ENCODE measurements at places on chromosomes 3 and 15. TPM values are rescaled to one million over a fixed set of nuclear protein-coding genes. Genes with fewer than 3 reads are reported as not detected.
A peak's percentile ranks its signal among the peaks of the same experiment; 100 is the strongest.

The MED12L gene
- 0.59 TPM for total RNA-seq

The ZPLD1 gene
- 0.08 TPM for total RNA-seq

The NOX5 gene
- total RNA-seq: under 0.01 TPM

The FURIN gene
- 204 TPM for total RNA-seq

The SH3GL3 gene
- total RNA-seq: 0.23 TPM

The IGSF11 gene
- not detected for total RNA-seq

The MCTP2 gene
- 9.9 TPM for total RNA-seq

The CKMT1A gene
- total RNA-seq: not detected

The HDGFL3 gene
- total RNA-seq: 3.5 TPM

- H3K27ac ChIP-seq: no peak overlapping the region
- DNase-seq: no peak
- H3K4me1 ChIP-seq: peaks cover 2% of the 10 kb centered on the region
- no peak overlapping the region for H3K4me3 ChIP-seq
Measured at GRCh38 chr3:54034971-54035370, 87.4 kb upstream of the CACNA2D3 start.

GRCh38 chr3:17982211-17982880 lies 239.9 kb upstream of the TBC1D5 start:
- H3K27ac ChIP-seq: no peak overlapping the region
- no peak overlapping the region for H3K4me3 ChIP-seq
- H3K36me3 ChIP-seq: no peaks in the 10 kb centered on the region

DNA sequence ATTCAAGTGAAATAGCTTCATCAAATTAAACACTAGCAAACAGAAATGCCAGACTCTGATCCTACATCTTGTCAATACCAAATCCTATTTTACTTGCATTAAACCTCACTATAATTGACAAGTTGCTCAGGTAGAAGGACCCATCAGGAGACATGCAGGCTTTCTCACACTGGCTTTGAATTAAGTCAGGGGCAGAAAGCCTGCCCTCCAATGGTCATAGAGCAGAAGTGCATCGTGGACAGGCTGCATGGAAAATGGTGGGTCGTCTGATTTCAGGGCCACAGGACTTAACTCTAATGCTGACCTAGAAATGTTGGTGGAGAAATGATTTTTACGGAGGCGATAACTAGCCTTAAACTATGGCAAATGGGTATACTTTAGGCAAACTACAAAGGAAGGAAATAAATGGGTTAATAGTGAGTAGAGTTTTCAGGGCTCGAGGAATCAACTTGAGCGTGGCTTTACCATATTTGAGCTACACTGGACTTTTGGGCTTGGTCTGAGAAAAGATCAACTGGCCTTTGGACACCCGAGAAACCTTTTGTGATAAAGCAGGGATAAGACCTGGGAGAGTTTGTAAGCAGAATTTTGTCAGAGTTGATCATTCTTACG lies 283.9 kb downstream of the GRM7 start:
- no peak overlapping the region for H3K4me3 ChIP-seq
- no peaks in the 10 kb centered on the region for H3K4me1 ChIP-seq
- no peaks in the 10 kb centered on the region for H3K36me3 ChIP-seq
- H3K27me3 ChIP-seq: no peaks in the 10 kb centered on the region

GRCh38 chr15:74200871-74201419 lies 1.6 kb downstream of the STRA6 start:
- no peak overlapping the region for H3K27ac ChIP-seq
- no peaks in the 10 kb centered on the region for H3K4me1 ChIP-seq
- H3K27me3 ChIP-seq: peaks cover 6% of the 10 kb centered on the region
- DNase-seq: no peak
- H3K4me3 ChIP-seq: no peak overlapping the region
- no peaks in the 10 kb centered on the region for H3K36me3 ChIP-seq

- H3K36me3 ChIP-seq: no peaks in the 10 kb centered on the region
- no peaks in the 10 kb centered on the region for H3K4me1 ChIP-seq
- no peak overlapping the region for H3K4me3 ChIP-seq
- H3K27me3 ChIP-seq: no peaks in the 10 kb centered on the region
- H3K27ac ChIP-seq: no peak overlapping the region
- no peak for DNase-seq
Measured at GRCh38 chr3:69338911-69339310, 47.0 kb downstream of the FRMD4B start.

- DNase-seq: no peak
- H3K4me3 ChIP-seq: no peak overlapping the region
- no peaks in the 10 kb centered on the region for H3K4me1 ChIP-seq
- no peaks in the 10 kb centered on the region for H3K27me3 ChIP-seq
- H3K36me3 ChIP-seq: no peaks in the 10 kb centered on the region
Measured at GRCh38 chr15:85543741-85544155, 163.3 kb downstream of the AKAP13 start.

DNA sequence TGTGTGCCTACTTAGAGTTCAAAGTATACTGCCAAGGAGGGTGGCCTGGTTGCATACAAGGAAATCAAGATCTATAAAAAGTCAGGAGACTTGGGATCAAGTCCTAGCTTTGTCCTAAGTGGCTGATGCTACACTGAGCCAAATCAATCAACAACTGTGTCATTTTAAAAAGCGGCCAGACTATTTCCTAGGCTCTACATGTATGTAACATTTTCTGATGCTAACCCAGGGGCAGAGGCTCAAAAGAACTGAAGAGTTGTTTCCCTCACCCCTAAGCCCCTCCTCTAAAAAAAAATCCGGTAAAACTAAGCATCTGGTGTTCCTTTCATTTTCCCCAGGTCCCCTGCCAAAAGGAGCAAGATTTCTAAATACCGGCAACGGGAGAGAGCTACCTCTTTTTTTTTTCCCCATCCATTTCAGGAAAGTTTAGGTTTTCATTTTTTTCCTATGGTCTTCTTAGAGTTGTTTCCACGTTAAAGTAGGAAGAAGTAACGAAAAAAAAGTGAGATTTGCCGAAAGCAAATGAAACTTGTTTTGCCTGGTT lies 18.8 kb upstream of the CHD2 start:
- H3K27ac ChIP-seq: peak overlapping the region; percentile 91
- H3K4me3 ChIP-seq: peak overlapping the region; percentile 50
- H3K27me3 ChIP-seq: no peaks in the 10 kb centered on the region
- H3K4me1 ChIP-seq: peaks cover 22% of the 10 kb centered on the region
- H3K36me3 ChIP-seq: peaks cover 7% of the 10 kb centered on the region

GRCh38 chr3:131231710-131232389 lies 149.7 kb upstream of the NUDT16 start:
- no peak overlapping the region for H3K27ac ChIP-seq
- no peak for DNase-seq
- no peaks in the 10 kb centered on the region for H3K4me1 ChIP-seq
- no peaks in the 10 kb centered on the region for H3K27me3 ChIP-seq
- no peaks in the 10 kb centered on the region for H3K36me3 ChIP-seq

DNA sequence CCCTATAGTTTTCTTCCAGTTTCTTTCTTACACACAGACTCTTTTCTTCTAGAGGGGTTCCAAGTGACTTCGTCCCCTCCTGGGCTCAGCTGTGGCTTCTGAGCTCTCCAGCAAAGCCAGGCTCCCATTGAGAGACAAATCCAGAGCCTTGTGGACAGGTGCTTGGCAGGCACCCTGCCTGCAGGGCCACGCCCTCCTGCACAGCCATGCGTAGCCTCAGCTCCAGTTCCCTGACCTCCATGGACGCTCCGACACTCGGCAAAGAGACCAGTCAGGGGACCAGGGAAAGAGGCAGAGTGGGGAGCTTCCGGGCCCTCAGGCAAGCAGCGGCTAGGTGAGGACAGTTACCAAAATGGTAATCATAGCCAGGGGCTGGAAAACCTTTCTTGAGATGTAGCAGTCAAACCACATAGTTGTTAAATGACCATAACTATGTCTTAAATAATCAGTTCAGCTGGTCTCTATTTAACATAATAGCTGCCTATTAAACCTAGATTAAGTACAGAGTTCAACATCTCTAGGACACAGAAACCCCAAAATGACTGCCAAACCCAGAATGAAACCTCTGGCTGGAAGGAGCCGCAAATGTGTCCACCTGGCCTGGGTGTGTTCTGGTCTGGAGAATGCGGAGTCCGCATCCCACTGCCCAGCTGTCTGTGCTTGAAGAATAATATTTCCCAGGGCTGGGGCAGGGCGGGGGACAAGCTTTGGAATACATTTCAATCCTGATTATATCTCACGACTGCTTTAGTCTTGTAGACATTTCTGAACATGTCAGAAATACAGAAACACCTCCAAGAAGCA lies 69.3 kb upstream of the RGMA start:
- H3K36me3 ChIP-seq: no peaks in the 10 kb centered on the region
- H3K27me3 ChIP-seq: peaks cover 5% of the 10 kb centered on the region
- no peak overlapping the region for H3K27ac ChIP-seq

GRCh38 chr3:123758081-123758564 lies 126.0 kb downstream of the MYLK start:
- peaks cover 73% of the 10 kb centered on the region for H3K4me1 ChIP-seq
- H3K27me3 ChIP-seq: no peaks in the 10 kb centered on the region
- DNase-seq: no peak
- peak overlapping the region; percentile 51 for H3K27ac ChIP-seq
- H3K4me3 ChIP-seq: no peak overlapping the region
- H3K36me3 ChIP-seq: no peaks in the 10 kb centered on the region

GRCh38 chr3:52896613-52897012 lies 735 bp downstream of the STIMATE start:
- H3K36me3 ChIP-seq: no peaks in the 10 kb centered on the region
- no peak for DNase-seq
- peaks cover 50% of the 10 kb centered on the region for H3K4me1 ChIP-seq
- H3K4me3 ChIP-seq: peak overlapping the region; percentile 71
- H3K27ac ChIP-seq: peak overlapping the region; percentile 34
- no peaks in the 10 kb centered on the region for H3K27me3 ChIP-seq

GRCh38 chr3:42184651-42185443 lies 81.1 kb downstream of the CCK start:
- no peak overlapping the region for H3K4me3 ChIP-seq
- peaks cover 6% of the 10 kb centered on the region for H3K4me1 ChIP-seq
- H3K27me3 ChIP-seq: no peaks in the 10 kb centered on the region
- no peak overlapping the region for H3K27ac ChIP-seq
- no peak for DNase-seq
- H3K36me3 ChIP-seq: peaks cover 12% of the 10 kb centered on the region

DNA sequence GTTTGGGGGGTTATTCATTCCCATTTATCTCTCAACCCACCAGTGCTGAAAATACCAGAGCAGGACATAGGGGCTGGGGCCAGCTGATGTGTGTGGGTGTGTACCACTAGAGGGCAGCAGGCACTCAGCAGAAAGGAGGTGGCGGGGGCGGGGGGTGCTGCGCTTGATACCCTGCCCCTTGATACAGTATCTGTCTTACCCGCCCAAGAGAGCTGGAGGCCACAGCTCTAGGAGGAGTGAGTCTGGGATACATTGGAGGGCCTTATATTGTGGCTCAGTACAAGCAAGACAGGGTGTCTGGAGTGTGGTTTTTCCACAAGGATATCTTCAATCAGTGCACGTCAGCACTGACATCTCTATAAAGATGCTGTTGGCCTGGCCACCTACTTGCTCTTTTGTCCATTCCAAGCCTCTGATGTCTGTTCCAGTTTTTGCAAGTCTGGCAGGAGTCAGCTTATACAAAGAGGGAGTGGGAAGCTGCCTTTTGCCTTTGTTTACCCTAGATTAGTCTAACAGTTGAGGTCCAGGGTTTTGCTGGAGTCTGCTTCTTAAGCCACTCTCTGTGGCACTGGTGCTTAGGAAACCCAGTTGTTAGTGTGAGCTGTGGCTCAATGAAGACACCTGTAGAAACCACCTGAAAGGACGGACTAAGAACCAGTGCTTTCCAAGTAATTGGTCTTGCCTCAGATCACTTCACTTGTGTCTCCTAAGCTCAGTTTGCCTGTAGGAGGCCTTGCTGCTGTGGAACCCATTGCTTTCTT lies 1.5 kb upstream of the RBM15B start:
- H3K4me3 ChIP-seq: no peak overlapping the region
- peaks cover 68% of the 10 kb centered on the region for H3K4me1 ChIP-seq
- H3K27ac ChIP-seq: no peak overlapping the region
- H3K36me3 ChIP-seq: peaks cover 27% of the 10 kb centered on the region
